ENCODE measurements at places on chromosomes 13 and 19.

GRCh38 chr19:46714444-46715106 lies 2.3 kb downstream of the PRKD2 start:
- DNase-seq: peak; percentile 68

- no peak for DNase-seq
These were observed 109.8 kb upstream of the FREM2 start for GRCh38 chr13:38577048-38577447.

- DNase-seq: no peak
These were observed 39.2 kb upstream of the FGF14 start for GRCh38 chr13:102441085-102441484.

- DNase-seq: no peak
These were observed 89.5 kb upstream of the DOCK9 start for GRCh38 chr13:99067159-99067985.

GRCh38 chr13:53276265-53276664 lies 247.7 kb downstream of the OLFM4 start:
- no peak for DNase-seq

GRCh38 chr13:50276550-50276949 lies 261.3 kb downstream of the KCNRG start:
- no peak for DNase-seq

DNA sequence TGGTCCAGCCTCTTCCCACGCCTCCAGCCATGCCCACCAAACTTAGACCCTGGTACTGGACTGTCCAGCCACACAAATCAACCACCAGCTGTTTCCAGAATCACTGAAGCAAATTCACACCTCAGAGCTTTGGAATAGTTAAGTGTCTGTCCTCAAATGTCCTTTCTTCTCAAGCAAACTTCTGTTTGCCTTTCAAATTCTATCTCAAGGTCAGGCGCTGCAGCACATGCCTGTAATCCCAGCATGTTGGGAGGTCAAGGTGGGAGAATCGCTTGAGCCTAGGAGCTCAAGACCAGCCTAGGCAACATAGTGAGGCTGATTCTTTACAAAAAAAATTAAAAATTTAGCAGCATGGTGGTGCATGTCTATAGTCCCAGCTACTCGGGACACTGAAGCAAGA lies 19.4 kb upstream of the PRODH2 start:
- DNase-seq: no peak

DNA sequence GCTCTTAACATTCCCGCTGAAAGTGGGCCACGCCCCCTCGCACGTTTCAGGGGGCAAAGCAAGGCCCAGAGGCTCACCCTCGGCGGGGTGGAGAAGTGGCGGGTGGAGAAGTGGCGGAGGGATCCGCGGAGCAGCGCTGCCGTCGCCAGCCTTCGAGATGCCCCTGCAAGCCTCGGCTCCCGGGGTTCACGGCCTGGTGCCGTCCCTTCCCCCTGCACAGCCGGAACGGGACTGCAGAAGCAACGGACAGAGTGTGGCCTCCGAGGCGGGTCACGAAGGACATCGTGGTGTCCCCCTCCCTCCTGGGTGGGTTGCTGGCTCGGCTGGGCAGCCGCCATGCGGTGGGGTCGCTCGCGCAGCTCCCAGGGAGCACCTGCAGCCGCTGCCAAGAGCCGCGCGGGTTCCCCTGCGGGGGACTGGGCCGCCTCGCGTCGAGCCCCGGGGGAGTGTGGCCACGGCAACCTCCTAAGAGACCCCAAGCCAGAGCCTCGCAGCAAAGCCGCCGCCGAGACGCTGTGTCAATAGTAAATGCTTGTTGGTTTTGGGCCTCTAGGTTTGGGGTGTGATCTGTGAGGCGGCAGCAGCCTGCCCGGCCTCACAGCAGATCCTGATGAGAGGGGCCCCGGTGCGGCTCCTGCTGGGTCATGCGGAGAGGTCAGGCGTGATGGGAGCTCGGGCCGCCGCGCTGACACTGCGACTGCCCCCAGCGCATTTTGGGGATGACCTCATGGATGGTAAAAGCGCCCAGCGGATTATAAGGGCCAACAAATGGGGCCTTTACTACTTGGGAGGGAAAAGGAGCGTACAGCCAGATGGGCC lies 5.5 kb downstream of the TPGS1 start:
- no peak for DNase-seq

DNA sequence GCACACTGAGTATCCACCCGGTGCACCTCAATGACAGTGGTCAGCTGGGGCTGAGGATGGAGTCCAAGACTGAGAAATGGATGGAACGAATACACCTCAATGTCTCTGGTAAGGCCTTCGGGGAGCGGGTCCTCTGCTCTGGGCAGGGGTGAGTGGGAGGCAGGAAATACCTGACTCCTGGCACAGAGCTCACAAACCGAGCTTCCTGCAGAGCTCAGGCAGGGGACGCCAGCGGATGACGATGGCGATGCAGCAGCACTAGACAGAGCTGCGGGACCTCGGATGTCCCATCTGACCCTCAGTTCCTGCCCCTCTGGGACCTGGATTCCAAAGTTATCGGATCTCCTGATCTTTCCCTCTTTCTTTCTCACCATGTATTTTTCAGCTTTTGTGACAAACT lies 3.8 kb downstream of the CD22 start:
- DNase-seq: no peak

DNA sequence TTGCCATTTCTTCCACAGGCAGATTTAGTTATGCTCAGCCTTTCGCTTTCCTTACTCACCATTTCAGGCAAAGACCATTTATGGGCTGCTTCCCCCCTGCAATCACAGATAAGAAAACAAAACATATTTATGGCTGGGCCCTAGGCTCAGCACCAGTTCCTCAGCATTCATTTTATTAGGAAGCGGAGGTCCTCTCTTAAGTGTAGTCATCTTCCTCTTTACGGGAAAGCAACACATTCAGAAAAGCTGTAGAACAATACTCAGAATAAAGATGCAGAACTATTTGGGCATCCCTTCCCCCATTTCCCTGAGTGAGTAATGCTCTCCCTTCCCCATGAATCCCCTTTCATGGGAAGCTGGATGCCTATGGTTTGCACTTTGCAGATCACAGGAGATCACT lies 27.9 kb downstream of the FLT1 start:
- DNase-seq: no peak

GRCh38 chr13:48631441-48631840 lies 22.3 kb upstream of the CYSLTR2 start:
- DNase-seq: no peak

- DNase-seq: no peak
These were observed 632 bp downstream of the MARK4 start for GRCh38 chr19:45251452-45252354.

DNA sequence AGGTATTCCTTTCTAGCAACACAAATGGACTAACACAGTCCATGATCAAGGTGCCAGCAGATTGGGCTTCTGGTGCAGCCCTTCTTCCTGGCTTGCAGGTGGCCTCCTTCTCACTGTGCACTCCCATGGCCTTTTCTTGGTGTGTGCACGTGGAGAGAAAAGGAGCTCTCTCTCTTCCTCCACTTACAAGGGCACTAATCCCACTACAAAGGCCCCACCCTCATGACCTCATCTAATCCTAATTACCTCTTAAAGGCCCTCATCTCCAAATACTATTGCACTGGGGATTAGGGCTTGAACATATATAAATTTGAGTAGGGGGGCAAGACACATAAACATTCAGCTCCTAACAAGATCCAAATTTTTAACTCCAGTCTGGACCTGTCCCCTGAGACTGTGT lies 19.7 kb upstream of the FARP1 start:
- no peak for DNase-seq

DNA sequence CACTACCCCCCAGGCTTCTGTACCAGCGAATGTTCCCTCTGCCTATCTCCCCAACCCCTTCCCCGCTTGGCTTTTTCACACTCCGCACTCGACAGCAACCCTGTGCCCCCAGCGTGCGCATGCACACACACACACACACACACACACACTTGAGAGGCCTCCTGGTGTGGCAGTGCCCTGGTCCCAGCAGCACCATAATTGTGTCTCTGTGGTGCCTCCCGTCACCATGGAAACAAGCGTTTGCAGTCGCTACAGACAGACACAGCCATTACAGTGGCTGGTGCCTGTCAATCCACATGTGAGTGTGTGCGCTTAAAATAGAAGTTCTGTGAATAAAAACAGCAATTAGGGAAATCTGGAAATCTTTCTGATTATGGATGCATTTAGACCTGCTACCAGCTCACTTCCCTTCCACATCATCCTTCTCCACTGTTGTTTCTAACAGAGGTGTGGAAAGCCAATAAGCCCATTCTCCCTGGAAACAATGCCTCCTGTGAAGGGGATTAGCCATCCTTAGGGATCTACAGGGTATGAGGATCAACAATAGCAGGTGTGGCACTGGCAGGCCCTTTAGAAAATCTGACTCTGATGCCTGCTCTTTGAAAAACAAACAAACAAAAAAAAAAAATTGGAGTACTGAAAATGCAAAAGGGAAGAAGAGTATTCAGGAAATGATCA lies 146.3 kb downstream of the DCLK1 start:
- DNase-seq: peak; percentile 72

Data from NCI-H774 (cell line).